Suppressor macrophage treated with lipopolysaccharide for 4 hours (primary cell): ENCODE measurements at places on chromosomes 3 and 15.

DNA sequence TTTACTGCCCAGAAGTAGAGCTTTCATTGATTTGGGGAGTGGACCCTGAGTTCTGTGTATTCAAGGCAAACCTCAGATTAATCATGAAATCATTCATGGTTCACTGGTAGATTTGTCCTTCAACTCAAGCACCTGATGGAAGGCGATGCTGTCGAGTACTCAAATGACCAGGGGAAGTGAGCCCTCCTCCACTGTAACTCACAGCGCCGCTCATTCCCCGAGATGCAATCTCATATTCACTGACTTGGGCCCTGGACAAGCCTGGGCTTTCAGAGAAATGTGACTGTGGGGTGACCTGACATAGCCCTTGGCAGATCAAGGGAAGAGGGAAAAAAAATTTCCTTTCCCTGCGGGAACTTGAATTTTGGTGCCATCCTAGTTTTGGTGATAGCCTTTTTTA is 156.7 kb upstream of the BHLHE40 start:
- DNase-seq: no peak

GRCh38 chr15:38651328-38652038 is 86.9 kb upstream of the RASGRP1 start:
- no peak for DNase-seq

DNA sequence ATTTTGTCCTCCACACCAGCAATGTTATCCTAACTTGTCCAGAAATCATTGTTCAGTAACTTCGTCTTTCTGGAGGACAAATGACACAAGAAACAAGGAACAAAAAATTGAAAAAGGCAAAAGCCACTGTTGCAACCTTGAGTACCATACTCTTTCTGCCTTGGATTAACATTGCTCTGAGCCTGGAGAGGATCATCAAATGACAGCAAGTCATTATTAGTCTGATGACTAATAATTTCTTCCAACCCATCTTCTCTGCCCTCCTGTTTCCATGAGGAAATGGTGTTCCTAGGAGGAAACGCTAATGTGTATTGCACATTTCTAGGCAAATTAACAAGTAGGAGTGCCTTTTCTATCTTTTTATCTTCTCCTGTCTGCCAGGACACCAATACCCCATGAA is 153.9 kb downstream of the PCCB start:
- no peak for DNase-seq

- no peak for DNase-seq
Observed at GRCh38 chr3:196440041-196440537, 7.9 kb upstream of the UBXN7 start.

GRCh38 chr3:1356101-1356500 is 263.3 kb downstream of the CNTN6 start:
- DNase-seq: no peak

GRCh38 chr3:160830796-160831195 is 74.8 kb downstream of the PPM1L start:
- no peak for DNase-seq

GRCh38 chr3:24111711-24112110 is 166.6 kb downstream of the NR1D2 start:
- DNase-seq: no peak

GRCh38 chr15:60563539-60564404 is 84.8 kb upstream of the ICE2 start:
- DNase-seq: no peak
